ENCODE measurements at places on chromosomes 11 and 22.

DNA sequence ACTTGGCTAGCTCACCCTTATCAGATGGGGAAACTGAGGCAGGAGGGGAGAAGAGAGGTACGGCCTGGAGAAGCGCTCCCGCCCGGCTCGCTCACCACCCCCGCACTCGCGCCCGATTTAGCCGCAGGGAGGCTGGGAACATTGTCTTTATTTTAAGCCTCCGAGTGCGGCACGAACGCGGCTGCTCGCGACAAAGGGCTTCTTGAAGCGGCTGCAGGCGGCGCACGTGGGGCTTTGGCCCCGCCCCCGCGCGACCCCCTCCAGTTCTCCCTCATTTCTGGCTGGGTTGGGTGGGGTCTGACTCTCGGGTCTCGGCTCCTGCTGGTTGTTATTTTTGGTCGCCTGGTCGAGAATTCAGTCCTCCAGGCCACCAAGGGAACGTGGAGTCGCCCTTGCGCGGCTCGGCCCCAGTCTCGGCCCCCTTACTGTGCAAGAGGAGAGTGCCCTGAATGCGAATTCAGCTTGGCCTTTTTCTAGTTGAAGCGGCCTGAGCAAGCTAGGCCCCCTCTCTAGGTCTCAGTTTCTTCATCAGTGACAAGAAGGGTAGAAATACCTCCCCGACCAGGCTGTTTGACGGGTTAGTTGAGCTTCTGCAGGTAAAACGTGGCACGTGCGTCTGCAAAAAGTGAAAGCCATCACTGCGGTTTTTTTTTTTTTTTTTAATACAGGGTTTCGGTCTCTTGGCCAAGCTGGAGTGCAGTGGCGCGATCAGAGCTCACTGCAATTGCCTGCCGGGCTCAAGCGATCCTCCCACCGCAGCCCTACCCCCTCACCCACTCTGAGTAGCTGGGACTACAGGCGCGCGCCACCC is 2.6 kb upstream of the CHRM1 start:
- DNase-seq, result peak; percentile 63

DNA sequence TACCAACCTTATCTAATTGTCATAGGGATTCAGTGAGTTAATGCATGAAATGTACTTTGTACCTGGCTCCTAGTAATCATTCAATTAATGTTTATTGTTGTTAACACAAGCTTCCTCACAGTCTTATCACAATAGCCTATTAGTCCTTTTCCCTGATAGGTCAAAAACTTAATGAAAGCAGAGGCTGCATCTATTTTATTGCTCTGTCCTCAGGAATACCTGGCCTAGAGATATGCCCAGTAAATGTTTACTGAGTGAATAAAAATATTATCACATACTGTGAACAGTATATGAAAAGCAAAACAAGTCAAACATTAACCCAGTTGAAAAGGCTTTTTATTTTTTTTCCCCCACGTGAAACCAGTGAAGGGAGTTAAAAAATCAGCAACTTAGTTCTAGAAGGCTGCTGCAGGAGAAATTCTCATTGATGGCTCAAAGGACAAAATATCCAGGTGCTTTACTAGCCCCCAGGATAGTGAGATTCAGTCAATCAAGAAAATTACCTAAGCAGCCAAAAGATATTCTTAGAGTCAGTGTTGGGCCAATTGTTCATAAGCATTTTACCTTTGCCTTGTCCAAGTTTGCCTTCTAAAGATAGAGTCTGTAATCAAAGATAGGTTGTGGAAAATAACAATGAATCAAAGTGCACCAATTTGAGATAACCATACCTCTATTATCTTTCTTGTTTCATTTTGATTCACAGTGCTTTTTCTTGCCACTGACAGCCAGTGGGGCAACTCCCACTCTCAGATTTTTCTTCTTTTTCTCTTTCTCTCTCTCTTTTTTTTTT is 34.4 kb upstream of the SLC6A5 start:
- no peak for DNase-seq

GRCh38 chr11:74100735-74101134 is 70.1 kb downstream of the C2CD3 start:
- DNase-seq, result no peak

GRCh38 chr11:68686486-68686885 is 2.1 kb downstream of the GAL start:
- no peak for DNase-seq

GRCh38 chr22:37062702-37063381 is 11.3 kb downstream of the KCTD17 start:
- no peak for DNase-seq

GRCh38 chr11:8759634-8760033 is 77.0 kb downstream of the RPL27A start:
- peak; percentile 8 for DNase-seq

DNA sequence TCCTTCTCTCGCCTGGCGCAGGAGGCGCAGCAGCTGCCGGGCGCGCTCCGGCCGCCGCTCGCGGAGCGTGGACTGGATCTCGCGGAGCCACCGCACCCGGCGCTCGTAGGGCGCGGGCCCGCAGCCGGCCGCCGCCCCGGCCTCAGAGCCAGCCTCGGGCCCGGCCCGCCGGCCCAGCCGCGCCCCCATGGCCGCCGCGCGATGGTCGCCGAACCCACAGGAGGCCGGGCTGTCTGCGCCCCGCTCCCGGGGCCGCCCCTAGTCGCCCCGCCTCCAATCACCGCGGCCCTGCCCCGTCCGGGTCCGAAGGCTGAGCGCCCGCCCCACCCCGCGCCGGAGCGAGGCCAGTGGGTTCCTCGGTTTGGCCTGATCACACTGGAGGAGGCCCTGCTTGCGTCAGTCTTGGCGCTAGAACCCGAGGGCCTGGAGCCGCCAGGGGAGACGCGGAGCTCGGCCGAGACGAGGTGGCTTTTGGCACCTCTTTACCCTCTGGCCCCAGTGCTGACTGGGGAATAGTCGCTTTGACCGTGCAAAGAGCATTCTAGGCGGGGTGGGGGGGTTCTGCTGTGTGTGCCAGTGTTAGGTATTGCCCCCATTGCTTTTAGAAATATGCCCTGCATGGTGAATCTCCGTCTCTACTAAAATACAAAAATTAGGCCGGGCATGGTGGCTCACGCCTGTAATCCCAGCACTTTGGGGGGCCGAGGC is at the start of gene LRRC75B:
LRRC75B (minus strand) TSS at position 223 of the 708 bp plus-strand sequence; CDS start at position 189, 34 bp downstream.
- DNase-seq, result peak; percentile 71

DNA sequence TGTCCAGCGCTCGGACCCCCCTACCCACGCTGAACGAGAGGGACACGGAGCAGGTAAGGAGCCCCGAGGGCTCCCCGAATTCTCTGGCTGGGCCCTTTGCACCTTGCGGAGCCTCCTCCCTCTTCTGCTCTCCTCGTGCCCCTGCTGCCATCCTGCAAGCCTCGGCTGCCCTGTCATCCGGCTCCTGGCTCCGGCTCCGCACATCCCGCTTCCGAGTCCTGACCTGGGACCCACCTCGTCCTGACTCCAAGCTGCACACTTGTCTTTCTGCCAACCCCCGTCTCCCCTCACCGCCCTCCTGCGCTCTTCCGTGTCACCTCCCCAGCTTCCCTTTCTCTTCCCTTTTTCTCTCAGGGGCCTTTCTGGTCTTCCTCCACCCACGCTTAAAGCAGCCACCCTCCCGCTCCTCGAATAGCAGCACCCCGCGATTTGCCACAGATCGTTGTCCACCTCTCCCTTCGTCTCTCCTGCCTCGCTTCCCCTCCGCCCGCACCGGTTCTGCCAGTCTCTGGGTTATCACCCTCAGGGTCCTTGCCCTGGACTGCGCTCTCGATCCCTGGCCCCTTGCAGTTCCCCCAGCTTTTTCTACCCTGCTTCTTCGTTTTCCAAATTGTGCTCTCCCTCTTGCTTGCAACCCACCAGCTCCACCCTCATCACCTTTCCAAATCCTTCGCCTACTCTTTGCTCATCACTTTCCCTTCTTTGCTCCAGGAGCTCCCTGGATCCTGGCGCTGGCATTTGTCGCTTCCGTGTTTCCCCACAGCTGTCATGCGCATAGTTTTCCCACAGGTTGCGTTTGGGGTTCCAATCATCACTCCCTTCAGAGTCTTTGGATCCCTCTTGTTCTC is 822 bp downstream of the MARK2 start:
- peak; percentile 70 for DNase-seq

DNA sequence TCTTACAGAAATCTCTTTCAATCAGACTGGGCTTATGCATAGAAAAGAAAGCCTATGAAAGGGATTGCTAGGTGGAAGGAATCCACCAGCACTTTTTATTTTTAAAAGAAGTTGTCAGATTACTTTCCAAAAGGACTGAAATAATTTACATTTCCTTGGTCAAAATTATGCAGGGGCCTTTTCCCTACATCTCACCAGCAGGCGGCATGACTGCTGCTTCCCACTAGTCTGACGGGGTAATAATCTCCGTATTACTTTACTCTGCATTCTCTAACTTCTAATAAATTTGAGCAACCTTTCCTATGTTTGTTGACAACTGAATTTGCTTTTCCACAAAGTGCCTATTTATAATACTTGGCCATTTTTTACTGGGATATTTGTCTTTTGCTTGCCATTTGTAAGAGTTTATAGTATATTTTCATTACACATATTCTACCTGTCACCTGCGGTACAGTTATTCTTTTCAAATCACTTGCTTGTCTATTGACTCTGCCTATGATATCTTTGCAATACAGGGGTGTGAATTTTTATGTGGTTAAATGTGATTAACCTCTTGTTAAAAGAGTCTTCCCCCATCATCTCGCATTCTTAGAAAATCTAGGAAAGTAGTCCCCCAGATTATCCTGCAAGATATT is 51.9 kb upstream of the USP47 start:
- no peak for DNase-seq

- no peak for DNase-seq
Observed at GRCh38 chr11:16678466-16679116, 59.9 kb upstream of the C11orf58 start.

DNA sequence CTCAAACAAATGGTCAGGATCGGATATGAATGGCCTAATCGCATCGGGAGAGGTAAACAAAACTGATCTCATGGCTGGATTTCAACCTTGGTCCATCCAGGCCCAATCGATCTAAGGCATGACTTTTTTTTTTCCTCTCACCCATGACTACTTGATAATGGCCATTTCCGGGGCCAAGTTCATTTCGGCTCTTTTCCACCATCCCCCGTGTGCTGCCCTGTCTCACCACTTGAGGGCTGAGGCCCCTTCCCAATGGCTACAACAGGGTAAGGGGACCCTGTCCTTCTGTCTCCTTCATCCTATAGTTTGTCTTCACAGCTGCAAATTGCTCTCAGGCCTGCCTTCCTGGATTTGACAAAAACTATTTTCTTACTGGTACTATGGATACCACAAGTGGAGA is 26.7 kb downstream of the GRAP2 start:
- DNase-seq, result no peak

GRCh38 chr11:2687223-2687530 is 12.6 kb downstream of the KCNQ1OT1 start:
- no peak for DNase-seq

DNA sequence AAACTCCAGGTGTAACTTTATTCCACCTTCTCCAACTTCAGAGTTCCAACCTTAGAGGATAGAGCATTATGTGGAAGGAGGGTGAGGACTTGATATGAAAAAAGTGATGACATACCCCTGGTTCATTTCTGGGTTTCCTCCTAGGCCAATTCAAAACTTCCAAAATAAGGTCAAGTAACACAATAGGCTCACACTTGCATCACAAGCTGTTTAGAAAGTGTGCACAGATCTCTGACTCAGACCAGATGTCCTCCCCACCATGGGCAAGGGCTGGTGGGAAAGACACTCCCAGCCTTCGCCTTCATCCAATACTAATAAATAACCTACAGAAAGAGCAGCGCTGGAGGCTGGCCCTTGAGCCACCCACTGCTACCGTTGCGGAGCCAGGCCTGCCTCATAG is 5.8 kb upstream of the BUD13 start:
- DNase-seq, result no peak

DNA sequence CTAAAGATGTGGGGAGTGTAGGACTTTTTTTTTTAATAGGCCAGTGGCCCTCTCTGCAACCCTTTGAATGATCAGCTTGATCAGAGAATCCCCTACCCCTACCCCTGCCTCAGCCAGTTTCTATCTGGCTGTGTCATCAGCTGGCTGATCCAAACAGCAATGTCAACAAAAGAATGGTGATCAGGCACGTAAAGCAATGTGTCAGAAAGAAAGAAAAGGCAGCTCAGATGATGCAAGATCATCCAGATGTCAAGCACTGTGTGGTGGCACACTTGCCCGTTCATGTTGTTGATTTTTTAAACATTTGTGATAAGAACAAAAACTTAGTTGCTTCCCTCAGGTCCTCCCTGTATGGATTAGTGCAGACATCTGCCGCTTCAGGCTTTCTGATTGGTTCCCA is 26.3 kb upstream of the EHF start:
- no peak for DNase-seq

- DNase-seq, result no peak
Observed at GRCh38 chr22:49281467-49282340, 546.0 kb downstream of the BRD1 start.

DNA sequence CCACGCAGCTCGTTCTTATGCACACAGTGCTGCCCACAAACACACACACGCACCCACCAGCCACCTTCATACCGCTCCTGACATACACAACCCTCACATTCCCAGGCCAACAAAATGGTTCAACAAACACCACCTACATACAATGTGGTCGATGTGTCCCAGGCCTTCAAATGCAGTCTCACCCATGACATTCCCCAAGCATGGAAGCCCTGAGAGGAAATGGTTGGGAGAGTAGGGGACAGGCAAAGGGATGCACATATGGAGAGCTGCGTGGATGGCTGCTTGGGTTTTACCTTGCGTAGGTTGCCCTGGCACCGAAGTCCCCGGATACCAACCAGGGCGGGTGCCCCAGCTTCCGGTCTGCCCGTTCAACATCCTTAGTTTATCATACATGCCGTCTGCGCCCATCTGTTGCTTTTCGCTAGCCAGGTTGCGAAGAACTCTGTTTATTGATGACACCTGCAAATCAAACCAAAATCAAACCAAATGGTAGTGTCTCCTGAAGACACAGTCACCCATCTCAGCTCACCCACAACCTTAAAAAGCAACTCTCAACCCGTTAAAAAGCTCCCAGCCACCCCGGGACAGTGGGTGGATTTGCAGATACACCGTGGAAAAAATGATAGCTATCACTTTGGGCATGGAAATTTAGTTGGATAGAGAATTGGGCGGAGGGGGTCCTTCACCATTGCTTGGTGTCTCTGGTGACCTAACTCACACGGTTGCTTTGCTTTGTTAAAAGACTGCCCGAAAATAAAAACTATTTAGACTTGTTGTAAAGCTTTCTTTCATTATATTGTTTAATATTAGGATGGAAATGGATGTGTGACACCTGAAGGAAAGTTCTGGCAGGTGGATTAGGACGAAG is 10.5 kb downstream of the PAX6 start:
- DNase-seq, result no peak

All from putamen (tissue), 1 donor.